Left colon (tissue), 2 donors: ENCODE measurements at places on chromosomes 12 and 14. TPM values are rescaled to one million over a fixed set of nuclear protein-coding genes. Genes with fewer than 3 reads are reported as not detected.

DNA sequence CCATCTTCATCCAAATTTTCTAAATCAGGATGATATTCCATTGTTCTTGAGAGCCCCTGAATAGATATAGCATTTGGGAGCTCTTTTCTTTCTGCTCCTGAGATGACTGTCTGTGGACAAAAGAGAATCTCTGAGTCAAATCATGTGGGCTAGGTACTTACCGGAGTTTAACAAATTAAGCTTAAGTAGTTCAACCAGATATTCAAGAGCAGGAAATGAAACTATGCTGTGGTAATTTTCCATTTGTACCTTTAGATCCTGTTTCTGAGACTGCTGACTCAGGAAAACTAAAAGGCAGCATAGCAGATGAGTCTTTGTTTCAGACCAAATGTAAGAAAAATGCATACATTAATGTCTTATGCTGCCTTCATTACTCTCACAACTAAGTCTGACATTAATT is at the start of gene CLEC7A:
TSS of gene CLEC7A (minus strand) at position 158 of the 400 bp plus-strand sequence. CDS start at position 41, 117 bp downstream.
- DNase-seq, result no peak

Gene TMEM63C
- 22.4 TPM for total RNA-seq

Gene PABPN1
- 131 TPM for total RNA-seq

Gene GALNT9
- total RNA-seq, result not detected

Gene PPM1H
- total RNA-seq, result 7.9 TPM

- no peak for DNase-seq
Observed at GRCh38 chr12:89892436-89892835, 183.8 kb upstream of the ATP2B1 start.

- peak; percentile 49 for DNase-seq
Observed at GRCh38 chr14:24734917-24735500, 101.0 kb upstream of the GZMB start.

Gene NRIP2
- total RNA-seq, result 1.2 TPM

Gene PTPN6
- total RNA-seq, result 40.0 TPM

- DNase-seq, result no peak
Observed at GRCh38 chr12:51759175-51759574, 89.3 kb downstream of the FIGNL2 start.

- no peak for DNase-seq
Observed at GRCh38 chr12:38386205-38386985, 69.8 kb downstream of the ALG10B start.

Gene GDF3
- total RNA-seq, result not detected

GRCh38 chr12:29346769-29347421 is 34.1 kb downstream of the ERGIC2 start:
- no peak for DNase-seq

DNA sequence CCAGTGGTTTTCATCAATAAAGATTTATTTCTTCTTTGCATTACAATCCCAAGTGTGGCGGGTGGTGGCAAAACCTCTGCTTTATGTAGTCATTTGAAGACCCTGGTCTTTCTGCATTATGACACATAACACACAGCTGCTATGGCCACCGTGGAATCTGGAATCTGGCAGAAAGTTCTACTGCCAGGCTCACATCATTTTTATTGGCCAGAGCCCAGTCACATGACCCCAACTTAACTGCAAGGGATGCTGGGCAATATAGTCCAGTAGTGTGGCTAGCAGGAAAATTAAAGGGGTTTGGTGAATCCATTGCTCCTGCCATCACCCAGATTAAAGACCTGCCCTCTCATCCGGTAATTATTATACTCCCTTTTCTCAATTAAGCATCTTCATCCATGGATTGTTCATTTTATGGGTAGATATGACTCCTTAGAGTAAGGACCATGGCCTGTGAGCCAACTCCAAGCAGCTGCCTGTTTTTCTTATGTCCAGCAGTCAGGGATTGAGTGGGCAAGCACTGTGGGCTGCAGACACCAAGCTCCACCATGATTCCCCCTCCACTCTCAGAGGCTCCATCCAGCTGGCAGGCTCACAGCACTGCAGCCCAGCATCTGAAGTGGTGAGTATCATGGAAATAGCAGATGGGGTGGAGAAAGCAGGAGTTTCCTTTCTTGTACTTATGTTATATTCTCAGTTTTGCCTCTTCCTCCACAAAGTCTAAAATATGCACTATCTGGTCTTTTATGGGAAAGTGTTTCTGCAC is 1030.7 kb downstream of the AACS start:
- DNase-seq, result no peak

- DNase-seq, result no peak
Observed at GRCh38 chr14:24943024-24943423, 106.9 kb downstream of the STXBP6 start.

DNA sequence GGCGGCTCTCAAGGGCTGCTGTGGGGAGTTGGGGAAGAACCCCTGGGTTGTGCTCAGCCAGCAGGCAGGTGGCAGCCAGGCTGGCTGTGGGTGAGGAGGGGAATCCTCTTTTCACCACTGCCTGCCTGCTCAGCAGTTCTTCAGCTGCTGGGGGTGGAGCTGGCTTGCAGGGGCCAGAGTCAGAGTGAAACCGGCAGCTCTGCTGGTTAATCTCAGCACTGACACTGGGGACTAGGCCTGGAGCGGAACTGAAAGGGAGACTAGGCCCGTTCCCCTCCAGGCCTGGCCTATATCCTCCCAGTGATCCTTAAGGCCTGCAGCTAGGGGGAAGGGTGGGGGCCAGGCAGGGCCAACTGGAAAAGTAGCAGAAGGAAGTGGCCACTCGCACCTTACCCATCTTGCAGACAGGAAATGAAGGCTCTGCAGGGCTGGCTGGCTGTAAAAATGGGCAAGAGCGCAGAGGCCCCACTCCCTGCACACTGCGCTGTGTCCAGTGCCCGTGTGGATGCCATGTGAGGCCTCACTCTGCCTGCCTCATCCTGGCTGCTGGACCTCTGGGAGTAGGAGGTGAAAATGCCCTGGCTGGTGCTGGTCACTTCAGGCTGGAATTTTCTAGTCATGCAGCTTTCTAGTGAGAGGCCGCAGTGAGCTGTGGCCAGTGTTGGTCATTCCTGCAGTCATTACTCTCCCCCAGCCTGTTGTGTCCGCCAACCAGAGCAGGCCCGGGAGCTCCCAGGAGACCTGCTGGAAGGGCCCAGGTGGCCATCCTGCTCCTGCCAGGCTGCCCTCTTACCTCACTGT is 39.4 kb downstream of the SH2B3 start:
- DNase-seq, result peak; percentile 73

DNA sequence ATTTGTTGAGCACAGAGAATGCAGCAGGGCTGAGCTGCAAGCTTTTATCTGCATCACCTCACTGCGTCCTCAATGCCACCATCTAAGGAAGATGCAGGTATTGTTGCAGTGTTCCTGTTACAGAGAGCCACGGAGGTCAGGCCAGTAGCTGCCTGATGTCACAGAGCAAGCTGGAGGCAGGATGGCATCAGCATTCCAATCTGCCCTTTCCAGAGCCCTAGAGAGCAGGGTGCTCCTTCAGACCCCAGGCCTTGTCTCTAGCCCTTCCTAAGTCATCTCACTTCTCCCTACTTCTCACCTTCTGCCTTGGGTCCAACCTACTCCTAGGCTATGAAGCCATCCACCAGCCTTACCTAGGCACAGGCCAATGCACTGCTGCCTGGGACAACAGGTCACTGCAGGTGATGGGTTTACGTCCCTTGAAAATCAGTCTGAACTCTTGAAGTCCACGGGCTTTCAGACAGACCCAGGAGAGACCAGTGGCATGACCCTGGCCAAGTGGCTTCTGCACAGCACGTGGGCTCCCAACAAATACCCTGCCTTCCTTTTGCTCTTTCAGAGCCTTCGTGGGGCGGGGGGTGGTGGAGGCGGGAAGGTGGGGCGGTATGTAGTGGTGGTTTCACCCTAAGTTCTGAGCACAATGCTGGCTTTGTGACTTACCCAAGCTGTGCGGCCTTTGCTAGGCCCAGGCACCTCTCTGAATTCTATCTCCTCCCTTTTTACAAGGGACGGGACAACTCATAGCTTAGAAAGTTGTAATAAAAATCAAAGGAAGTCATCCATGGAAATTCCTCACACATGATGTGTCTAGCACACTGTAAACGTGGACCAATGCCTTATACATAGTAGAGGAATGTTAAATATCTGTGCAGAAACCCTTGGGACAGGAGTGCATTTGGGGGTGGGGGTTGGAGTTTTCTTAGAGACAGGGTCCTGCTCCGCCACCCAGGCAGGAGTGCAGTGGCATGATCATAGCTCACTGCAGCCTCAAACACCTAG is 136.0 kb downstream of the KSR2 start:
- DNase-seq, result no peak

- DNase-seq, result no peak
Observed at GRCh38 chr12:32549675-32550079, 129.4 kb upstream of the DNM1L start.

GRCh38 chr14:96781371-96781770 is 15.8 kb upstream of the VRK1 start:
- no peak for DNase-seq

Gene TBC1D30
- total RNA-seq, result 12.8 TPM

GRCh38 chr14:63875311-63875710 is 22.5 kb downstream of the SYNE2 start:
- peak; percentile 70 for DNase-seq

GRCh38 chr14:91302391-91302790 is 57.9 kb upstream of the GPR68 start:
- DNase-seq, result no peak

Gene SMCO2
- not detected for total RNA-seq

DNA sequence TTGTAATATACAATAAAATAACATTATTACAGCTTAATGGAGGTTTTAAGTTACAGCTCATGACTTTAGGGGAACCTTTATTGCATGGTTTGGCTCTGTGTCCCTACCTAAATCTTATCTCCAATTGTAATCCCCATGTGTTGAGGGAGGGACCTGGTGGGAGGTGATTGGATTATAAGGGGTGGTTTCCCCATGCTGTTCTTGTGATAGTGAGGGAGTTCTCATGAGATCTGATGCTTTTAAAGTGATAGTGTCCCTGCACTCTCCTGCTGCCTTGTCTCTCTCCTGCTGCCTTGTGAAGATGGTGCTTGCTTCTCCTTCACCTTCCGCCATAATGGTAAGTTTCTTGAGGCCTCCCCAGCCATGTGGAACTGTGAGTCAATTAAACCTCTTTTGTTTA is 132.1 kb upstream of the SYT1 start:
- no peak for DNase-seq

- no peak for DNase-seq
Observed at GRCh38 chr12:131210506-131211339, 257.0 kb downstream of the ADGRD1 start.

DNA sequence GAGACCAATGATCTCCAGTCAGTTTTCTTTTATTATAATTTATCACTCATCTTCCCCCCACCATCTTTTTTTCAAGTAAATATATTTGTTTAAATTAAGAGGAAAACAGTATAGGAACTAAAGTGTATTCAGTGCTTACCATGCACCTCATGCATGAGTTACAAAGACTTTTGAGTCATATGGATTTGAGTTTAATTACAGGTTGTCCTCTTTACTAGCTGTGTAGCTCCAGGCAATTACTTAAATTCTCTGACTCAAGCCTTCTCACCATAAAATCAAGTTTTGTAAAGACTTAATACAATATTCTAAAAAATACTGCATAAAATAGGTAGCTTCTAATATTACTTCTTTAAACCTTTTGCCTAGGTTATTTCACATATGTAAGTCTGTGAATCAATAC is 251.3 kb downstream of the SLC16A7 start:
- no peak for DNase-seq

Gene FAM90A1
- total RNA-seq, result 0.11 TPM

- DNase-seq, result no peak
Observed at GRCh38 chr12:132247718-132248452, 81.5 kb downstream of the GALNT9 start.

GRCh38 chr12:29625359-29625953 is 128.0 kb upstream of the OVCH1 start:
- no peak for DNase-seq

DNA sequence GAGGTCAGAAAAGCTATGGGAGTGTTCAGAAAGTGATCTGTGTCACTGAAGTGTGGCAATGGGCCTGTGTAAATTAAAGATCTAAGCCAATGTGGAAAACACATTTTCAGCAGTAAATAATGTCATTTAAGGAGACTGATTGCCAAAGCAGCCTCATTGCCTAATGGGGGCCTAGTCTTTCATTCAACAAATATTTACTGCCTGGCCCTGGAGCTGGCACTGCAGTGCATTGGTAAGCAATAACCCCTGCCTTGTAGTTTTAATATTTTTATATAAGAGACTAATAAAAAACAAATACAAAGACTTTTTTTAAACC is 326.6 kb downstream of the BTG1 start:
- no peak for DNase-seq

DNA sequence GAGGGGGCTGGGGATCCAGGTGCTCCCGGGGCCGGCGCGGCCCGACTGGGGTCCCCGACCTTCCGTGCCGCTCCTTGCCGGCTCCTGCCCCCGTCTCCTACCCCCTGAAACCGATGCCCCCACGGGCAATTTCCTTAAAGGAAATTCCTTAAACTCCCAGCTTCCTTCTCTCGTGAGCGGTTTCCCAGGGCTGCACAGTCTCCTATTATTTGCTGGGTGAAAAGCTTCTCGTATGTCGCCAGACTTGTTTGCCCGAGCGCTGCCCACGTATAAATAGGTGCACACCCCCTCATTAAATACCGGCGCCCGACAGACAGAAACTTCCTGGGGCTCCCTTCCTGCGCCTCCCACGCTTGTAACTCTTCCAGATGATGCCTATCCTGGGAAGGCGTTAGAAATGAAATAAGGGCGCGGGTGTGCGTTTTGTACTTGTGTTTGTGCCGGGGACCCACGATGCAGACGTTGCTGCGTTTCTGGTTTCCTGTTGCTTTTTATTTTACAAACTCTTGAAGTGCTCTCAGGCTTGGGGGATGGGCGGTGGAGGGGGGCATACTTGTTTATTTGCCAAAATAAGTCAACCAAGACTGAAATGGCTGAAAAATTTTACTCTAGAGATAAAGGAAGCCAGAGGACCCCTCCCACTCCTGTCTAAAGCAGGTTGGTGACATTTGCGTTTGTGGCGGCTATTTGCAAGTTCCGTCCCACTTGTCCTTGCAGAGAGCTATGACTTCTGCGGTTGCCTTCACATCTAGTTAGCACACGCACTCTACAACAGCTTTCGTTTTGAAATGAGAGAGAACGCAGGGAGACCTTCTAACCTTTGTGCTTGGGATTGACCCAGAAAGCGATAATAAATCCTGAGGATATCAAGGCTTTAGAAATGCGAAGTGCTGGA is 1.0 kb downstream of the HIP1R start:
- DNase-seq, result peak; percentile 74

Gene SERPINA3
- total RNA-seq, result 12.2 TPM

- no peak for DNase-seq
Observed at GRCh38 chr12:82730953-82731459, 44.3 kb downstream of the TMTC2 start.

GRCh38 chr12:26195250-26195640 is at the start of gene SSPN:
Gene SSPN, plus strand, starts transcription at chr12:26195573. Its CDS starts 100 bp downstream, at chr12:26195673.
- peak; percentile 55 for DNase-seq

DNA sequence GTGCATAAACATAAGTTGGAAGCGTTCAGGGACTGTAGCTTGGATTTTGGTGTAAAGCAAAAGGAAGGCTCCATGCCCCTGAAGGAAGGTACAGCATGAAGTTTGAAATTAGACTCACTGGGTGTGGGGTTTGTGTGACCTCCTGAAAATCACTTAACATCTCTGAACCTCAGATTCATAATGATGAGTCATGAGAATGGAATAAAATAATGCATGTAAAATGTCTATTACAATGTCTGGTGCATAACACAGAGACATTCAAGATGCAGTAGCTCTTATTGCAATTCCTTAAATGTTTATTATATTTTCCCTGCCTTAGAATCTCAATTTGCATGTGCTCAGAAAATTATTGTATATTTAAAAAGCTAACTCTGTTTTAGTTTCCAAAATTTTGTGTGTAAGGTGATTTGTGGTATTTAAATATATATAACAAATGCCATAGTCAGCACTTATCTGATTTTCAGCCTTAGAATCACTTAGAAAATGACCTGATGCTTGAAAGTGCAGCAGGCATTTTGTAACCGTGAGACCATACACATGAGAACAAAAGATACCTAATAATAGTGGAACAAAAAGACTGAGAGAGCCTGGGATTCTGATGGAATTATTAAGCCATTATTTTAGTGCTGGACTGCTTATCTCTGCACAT is 66.3 kb downstream of the E2F7 start:
- DNase-seq, result no peak
